Osteoblast (primary cell): ENCODE measurements at places on chromosomes 2 and 18. TPM values are rescaled to one million over a fixed set of nuclear protein-coding genes. Genes with fewer than 3 reads are reported as not detected.

Gene KIAA2012
- under 0.01 TPM in 1 of 2 replicates, not detected in the other for total RNA-seq

Gene CPLX4
- not detected in 2 replicates for total RNA-seq

Gene OTOS
- not detected in 2 replicates for total RNA-seq

Gene ZNF236
- 11.6 and 14.7 TPM in 2 replicates for total RNA-seq

Gene PPP4R1
- total RNA-seq, result 138 and 143 TPM in 2 replicates

Gene DCTN1
- 135 and 177 TPM in 2 replicates for total RNA-seq

Gene ZNF532
- total RNA-seq, result 49.6 and 51.6 TPM in 2 replicates

Gene DYNAP
- not detected in 2 replicates for total RNA-seq

Gene C2orf80
- not detected in 2 replicates for total RNA-seq

Gene DNAH7
- 2.5 and 2.9 TPM in 2 replicates for total RNA-seq

Gene ALPI
- not detected in 2 replicates for total RNA-seq

Gene SERPINB11
- not detected in 2 replicates for total RNA-seq

Gene RGPD3
- total RNA-seq, result 0.36 and 0.59 TPM in 2 replicates

Gene CFAP53
- 0.36 and 0.59 TPM in 2 replicates for total RNA-seq

Gene SP5
- not detected in 2 replicates for total RNA-seq

Gene LYG2
- not detected in 2 replicates for total RNA-seq

Gene DAPL1
- total RNA-seq, result 0.29 TPM in 1 of 2 replicates, not detected in the other
